Gastroesophageal sphincter (tissue), 4 donors: ENCODE measurements at places on chromosomes 2 and 18. TPM values are rescaled to one million over a fixed set of nuclear protein-coding genes. Genes with fewer than 3 reads are reported as not detected.

Gene CROCC2
- not detected for total RNA-seq

Gene UGT1A5
- not detected for total RNA-seq

Gene KLHL30
- total RNA-seq = 1.3 TPM

- ATAC-seq = no peak
Measured at GRCh38 chr2:49936965-49937364, 782.6 kb upstream of the FSHR start.

DNA sequence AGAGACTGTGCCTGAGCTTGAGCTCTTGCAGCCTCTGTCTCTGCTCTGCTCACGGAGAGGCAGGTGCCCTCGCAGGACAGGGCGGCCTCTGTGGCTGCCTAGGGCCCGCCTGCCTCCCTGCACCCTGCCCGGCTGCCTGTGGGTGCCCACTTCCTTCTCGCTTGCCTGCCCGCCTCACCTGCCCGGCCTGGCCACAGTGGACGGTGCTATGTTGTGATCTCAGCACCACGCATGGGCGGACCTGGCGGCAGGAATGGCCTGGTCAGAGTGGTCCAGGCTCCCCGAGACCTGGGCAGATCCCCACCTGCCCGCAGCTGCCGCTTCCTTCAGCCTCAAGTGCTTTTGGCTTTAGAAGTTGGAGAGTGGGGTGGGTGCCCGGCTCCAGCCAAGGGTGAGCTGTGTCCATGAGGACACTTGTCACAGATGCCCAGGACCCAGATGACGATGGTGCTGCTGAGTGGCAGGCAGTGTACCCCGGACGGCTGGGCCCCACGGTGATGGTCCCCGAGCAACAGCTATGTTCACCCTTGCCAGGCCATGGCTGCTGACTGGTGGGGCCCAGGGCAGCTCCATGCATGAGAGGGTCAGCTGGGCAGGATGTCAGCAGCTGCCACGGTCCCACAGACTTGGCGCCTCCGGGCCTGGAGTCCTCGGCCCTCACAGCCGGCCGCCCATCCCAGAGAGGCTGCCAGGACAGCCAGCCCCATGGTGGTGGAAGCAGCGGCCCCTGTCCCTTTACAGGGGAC is 25.3 kb downstream of the RTP5 start:
- peak; percentile 4 for ATAC-seq

DNA sequence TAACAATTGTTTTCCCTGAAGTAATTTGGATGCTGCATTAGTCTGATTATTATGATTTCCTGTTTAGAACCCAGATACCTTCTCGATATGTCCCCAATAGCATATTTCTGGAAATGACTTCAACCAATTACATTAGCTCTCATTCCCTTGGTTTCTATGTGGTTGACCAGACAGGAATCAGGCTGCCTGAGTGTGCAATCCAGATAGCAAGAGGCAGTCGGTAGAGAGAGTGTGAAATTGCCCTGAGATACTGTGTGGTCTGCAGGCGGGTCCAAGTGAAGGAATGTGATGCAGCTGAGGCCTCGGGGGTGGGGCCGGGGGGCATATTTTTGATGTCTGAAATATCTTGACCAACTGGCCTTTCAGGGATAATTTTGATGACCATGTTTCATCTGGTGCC is 143.9 kb upstream of the ITGA6 start:
- no peak for ATAC-seq

DNA sequence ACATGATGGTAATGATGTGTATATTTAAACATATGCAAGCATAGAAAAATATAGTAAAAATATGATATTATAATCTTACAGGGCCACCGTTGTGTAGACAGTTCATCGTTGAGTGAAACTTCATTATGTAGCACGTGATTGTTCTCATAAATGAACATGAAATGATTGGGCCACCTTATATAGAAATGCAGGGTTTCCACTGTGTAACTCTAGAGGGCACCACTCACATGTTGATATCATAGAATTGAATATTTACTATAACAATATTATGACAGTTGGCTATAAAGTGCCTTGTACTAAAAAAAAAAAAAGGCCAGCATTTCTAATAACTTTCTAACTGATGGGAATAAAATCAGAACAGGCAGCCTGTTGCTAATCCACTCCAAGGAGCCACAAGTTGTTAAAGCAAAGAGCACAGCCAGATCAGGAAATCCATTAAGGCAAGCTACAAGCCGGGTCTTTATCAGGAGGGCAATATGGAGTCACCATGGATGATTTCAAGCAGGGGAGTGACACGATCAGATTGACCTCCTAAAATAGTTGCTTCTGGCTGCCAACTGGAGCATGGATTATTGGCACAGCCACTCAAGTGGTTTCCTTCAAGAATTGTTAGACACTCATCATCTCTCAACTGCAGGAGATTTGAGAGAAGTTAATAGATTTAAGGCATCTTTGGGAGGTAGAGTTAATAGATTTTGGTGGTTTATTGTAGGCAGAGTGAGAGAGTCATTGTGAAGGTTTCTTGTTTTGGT is 16.7 kb downstream of the IL1F10 start:
- no peak for ATAC-seq

Gene CAVIN2
- total RNA-seq = 72.8 TPM

- no peak for ATAC-seq
Measured at GRCh38 chr2:208584378-208584985, 177.9 kb downstream of the PTH2R start.

- no peak for ATAC-seq
Measured at GRCh38 chr2:164719996-164720941, 99.0 kb upstream of the GRB14 start.

Gene DES
- total RNA-seq = 12,359 TPM

DNA sequence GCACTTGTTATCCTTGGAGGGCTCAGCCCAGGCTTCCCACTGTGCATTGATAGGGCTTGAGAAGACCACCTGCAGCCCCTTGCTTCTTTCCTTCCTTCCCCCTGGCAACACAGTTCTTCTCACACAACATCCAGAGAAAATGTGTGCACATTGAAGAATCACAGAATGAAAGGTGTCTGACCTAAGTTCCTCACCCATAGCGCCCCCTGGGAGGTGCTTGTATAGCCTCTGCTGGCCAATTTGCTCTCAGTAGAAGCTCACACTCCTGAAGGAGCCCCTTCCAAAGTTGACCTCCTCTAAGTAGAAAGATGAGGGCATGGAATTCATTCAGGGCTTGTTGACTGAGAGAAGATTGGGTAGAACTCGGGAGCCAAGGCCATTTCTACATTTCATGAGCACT is 758.4 kb upstream of the KLHL29 start:
- ATAC-seq = no peak

- peak; percentile 85 for ATAC-seq
Measured at GRCh38 chr2:68828887-68829708, 42.1 kb downstream of the BMP10 start.

Gene PEX13
- total RNA-seq = 45.2 TPM

Gene TMEM200C
- total RNA-seq = 0.12 TPM

DNA sequence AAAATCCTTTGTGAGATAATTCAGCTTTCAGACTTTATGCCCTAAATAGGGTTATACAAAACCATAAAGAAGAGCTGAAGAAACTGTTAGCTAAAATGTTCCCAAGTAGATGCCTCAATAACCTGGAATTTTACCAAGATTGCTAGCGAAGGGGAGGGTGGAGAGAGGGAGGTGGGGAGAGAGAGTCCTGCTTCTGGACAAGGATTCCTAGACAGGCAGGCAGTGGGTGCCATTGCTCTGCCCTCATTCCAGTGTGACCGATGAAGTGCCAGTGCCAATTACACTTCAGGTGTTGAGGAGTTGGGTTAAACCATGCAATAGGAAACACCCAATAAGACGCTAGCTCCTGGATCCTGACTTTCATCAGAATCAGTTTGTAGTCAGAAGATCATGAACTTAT is 18.1 kb downstream of the LAPTM4A start:
- ATAC-seq = no peak

Gene AMER3
- total RNA-seq = not detected

GRCh38 chr2:138094031-138094430 is 129.8 kb downstream of the HNMT start:
- no peak for ATAC-seq

GRCh38 chr2:12759248-12759647 is 42.5 kb downstream of the TRIB2 start:
- peak; percentile 63 for ATAC-seq

Gene APCDD1
- total RNA-seq = 45.0 TPM

DNA sequence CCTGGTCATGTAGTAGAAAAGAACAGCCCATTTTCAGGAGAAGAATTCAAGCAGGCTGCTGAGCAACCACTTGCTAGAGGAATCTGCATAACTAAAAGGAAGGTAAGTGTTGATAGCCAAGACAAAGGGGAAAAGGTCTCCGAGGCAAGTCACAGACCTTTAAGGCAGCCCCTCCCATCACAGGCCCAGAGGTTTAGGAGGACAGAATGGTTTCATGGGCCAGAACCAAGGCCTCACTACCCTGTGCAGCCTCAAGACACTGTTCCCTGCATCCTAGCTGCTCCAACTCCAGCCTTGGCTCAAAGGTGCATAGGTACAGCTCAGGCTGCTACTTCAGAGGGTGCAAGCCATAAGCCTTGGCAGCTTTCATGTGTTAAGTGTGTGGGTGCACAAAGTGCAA is 238.6 kb upstream of the CYP26B1 start:
- ATAC-seq = no peak

DNA sequence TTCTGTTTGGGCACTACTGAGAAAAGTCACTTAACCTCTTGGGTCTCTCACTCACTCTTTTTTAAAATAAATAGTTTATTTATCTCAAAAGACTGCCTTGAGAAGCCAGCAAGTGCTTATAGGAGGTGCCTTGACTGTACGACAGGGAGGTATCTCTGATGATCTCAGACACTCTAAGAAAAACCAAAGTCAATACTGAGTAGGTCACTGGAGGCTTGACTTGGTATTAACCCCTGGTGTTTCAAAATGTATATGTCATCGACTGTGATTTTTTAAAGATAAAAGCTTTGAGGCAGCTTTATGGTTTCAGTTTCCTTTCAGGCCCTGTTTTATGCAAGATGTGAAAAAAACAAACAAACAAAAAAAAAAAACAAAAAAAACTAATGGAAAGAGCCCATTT is 33.7 kb downstream of the MREG start:
- no peak for ATAC-seq

GRCh38 chr2:240685771-240686371 is 3.2 kb upstream of the AQP12B start:
- no peak for ATAC-seq

- no peak for ATAC-seq
Measured at GRCh38 chr2:26940001-26940400, 30.4 kb upstream of the MAPRE3 start.

Gene LIMS4
- 4.7 TPM for total RNA-seq

GRCh38 chr18:31497404-31497835 is 557 bp upstream of the DSG2 start:
- ATAC-seq = no peak

Gene ASB18
- total RNA-seq = not detected

GRCh38 chr2:190679813-190680591 is 31.1 kb downstream of the NAB1 start:
- ATAC-seq = peak; percentile 71

DNA sequence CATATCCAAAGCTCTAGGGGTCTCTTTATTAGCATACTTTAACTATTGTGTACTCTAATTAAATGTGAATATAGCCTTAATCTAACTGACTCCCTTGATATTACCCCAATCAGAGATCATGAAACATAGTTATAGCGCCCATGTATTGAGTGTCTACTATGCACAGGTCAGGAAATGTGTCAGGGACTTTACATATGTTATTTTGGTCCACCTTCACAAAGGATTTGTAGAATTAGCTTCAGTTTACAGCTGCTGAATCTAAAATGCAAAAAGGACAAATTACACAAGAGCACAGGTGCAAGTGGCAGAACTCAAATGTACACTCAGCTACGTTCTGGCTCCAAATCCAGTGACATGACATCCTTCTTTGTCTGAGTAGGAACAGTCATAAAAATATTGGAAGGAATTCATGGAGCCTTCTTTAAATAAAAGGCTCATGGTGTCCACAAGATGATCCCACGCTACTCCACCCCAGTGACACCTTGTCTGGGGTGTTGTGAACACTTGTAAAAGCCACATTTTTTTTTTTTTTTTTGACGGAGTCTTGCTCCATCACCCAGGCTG is 38.7 kb upstream of the ATL2 start:
- no peak for ATAC-seq

Gene CD207
- total RNA-seq = not detected

DNA sequence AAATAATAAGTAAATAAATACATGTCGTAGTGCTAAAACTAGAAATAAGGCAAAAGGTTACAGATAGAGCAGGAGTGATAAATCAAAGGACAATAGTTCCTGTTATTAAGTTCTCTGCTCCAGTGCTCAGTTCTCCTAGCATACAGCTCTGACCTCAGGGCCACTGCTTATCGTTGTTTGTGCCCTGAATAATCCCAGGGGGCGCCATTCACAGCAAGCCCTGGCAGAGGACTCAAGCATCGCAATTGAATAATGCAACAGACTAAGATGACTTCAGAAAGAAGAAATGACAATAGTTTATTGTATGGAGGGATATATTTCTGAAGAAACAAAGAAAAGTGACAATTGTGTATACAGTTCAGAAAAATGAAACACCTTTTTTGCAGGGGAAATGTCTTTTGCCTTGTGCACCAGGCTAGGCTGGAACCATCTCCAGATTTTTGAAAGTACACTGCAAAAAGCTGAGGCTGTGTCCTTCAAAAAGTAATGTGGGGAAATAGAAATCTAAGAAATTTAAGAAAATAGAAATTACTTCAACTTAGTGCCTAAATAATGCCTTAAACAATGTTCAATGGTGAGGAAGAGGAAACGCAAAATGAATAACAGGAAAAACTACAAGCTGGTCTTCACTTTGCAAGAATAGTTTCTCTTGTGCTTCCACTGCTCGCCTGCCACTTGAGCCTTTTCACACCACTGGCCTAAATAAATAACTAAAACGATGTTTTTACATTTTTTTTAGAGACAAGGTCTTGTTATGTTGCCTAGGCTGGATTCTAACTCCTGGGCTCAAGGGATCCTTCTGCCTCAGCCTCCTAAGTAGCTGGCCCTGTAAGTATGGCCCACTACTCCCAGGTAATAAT is 19.0 kb upstream of the CCNYL1 start:
- no peak for ATAC-seq

Gene CFC1
- not detected for total RNA-seq

GRCh38 chr2:89851583-89851905 is 1160.1 kb downstream of the RPIA start:
- no peak for ATAC-seq

Gene OTOS
- not detected for total RNA-seq

Gene FRZB
- 26.4 TPM for total RNA-seq
